ENCODE measurements at places on chromosomes 6 and 20.

- DNase-seq: no peak
These were observed 50.2 kb upstream of the SIRPG start for GRCh38 chr20:1707588-1708449.

- no peak for DNase-seq
These were observed 20.1 kb downstream of the SRC start for GRCh38 chr20:37365760-37366638.

- DNase-seq: no peak
These were observed 691.7 kb downstream of the GRIK2 start for GRCh38 chr6:102085257-102085656.

- DNase-seq: no peak
These were observed 71.2 kb upstream of the SGK1 start for GRCh38 chr6:134389129-134389528.

GRCh38 chr6:40543146-40543545 lies 44.0 kb downstream of the LRFN2 start:
- no peak for DNase-seq

DNA sequence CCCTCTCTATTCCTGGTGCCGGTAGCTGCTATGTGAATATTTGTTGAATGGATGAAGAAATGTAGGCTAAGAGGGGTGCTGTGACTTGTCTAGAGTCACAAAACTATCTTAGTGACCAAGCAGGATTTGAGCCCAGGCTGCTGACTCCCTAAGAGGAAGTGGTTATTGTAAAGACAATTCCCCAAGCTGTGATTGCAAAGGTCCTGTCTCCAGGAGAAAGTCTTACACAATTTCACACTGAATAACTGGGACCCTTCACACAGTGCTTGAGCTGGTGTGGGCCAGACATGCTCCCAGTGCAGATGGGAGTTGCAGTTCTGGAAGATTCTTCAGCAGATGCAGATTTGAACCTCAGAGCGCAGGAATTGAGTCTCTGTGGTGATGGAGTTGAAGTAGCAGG lies 38.1 kb downstream of the IYD start:
- no peak for DNase-seq

GRCh38 chr6:33921745-33922144 lies 117.9 kb upstream of the MLN start:
- DNase-seq: no peak

GRCh38 chr6:155154158-155154830 lies 109.5 kb upstream of the CLDN20 start:
- DNase-seq: no peak

All from NT2/D1 (cell line).